Stimulated activated CD8-positive, alpha-beta memory T cell treated with anti-CD3 and anti-CD28 coated beads, Interleukin-15, amount 100 ng/mL, for 4 hours (primary cell): ENCODE measurements at places on chromosomes 7 and 10.

DNA sequence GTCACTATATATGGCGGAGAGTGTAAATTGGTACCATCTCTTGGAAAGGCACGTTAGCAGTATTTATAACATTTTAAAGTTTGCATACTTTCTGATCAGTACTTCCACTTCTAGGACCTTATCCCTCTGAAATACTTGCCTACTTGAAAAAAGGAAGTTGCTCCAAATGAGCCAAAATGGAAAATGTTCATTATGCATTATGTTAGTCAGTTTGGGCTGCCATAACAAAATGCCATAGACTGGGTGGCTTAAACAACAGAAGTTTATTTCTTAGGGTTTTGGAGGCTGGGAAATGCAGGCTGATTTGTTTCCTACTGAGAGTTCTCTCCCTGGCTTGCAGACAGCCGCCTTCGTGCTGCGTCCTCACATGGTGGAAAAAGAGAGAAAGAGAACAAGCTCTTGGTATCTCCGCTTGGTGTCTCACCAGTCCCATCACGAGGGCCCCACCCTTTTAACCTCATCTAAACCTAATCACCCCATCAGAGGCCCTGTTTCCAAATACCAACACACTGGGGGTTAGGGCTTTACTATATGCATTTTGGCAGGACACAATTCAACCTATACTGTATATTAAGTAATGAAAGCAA is 6.9 kb downstream of the SNX10 start:
- no peak for DNase-seq

- DNase-seq = no peak
Measured at GRCh38 chr10:133318494-133319127, 9.9 kb downstream of the ZNF511 start.

- no peak for DNase-seq
Measured at GRCh38 chr10:48439581-48440041, 133.1 kb downstream of the MAPK8 start.

DNA sequence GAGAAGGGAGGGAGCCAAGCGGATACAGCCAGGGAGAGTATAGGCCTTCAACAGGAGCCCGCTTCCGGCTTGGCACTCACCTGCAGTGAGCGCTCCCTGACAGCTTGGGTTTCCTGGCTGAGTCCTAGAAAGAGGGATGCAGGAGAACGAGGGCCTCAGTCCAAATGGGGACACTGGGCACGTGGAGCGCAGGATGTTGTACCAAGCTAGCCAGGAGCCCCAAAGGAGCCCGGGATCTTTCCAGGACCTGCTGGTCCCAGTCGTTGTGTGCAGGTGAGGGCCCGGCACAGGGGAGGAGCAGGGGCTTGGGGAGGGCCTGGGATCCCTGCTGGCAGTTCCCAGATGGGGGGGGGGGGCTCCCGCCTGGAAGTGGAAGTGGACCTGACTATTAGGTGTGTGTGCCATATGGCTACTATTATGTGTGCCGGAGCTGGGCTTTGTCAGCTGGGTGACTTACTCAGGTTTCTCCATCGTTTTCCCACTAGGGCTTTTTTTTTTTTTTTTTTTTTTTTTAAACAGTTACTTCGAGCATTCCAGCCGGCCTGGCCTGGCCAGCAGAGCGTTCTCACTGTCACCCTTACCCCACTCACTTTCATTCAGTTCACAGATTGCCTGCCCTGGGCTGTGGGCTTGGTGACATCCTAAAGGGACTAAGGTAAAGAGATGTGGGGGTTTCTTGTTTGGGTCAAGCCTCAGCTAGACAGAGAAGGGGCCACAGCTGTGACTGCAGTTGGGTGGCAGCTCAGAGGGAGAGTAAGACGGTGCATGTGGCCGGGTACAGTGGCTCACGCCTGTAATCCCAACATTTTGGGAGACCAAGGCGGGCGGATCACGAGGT is 3.8 kb downstream of the AGAP3 start:
- DNase-seq = no peak

- no peak for DNase-seq
Measured at GRCh38 chr7:90788052-90788451, 191.9 kb downstream of the CDK14 start.

DNA sequence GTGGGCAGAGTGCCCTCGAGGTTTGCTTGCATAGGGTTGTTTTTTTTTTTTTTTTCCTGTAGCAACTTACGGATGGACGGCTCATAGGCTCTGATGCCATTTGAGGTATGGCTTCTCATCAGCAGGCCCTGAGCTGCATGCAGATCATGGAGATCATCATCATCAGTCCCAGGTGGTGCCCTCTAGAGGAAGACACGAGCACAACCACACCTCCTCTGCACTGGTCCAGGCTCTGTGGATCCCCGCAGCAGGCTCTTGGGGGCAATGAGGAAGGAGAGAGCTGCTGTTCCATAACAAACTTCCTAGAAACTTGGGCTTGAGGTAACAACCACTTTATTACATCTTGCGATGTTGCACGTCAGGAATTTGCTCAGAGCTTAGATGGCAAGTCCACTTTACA is 132.7 kb upstream of the CXCL12 start:
- no peak for DNase-seq

DNA sequence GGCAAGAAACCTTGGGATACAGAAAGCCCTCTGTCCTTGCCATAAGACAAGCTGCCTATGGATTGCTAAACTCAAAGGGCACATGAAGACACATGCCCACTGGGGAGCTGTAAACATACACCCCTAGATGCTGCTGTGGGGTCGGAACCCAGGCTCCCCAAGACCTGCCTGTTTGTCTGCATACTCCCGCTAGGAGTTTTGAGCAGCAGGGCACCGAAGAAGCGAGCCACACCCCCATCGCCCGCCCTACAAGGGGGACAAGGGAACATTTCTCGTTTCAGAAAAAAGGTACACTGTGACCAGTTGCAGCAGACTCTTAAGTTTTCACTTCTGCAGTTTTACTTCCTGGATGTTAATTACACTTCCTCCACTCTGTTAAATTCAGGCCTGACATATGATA is 680.2 kb upstream of the GHITM start:
- no peak for DNase-seq

- no peak for DNase-seq
Measured at GRCh38 chr7:55109404-55110167, 90.8 kb downstream of the EGFR start.

GRCh38 chr7:107628461-107629064 is 32.1 kb upstream of the SLC26A4 start:
- DNase-seq = no peak

DNA sequence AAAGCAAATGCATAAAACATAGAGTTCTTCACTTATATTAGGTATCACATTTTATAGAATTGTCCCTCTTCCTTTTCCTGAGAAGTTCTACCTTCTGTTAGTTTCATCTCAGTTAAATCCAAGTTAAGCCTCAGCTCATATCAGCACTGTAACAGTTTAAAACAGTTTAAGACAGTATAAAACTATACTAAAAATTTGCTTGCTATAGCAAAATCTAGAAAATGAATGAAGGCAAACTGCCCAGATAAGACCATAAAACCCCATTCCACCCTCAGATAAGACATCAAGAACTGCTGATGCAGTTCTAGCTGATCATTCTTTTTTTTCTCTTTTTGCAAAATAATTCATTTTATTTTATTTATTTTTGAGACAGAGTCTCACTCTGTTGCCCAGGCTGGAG is 177.2 kb downstream of the RNF133 start:
- DNase-seq = no peak

DNA sequence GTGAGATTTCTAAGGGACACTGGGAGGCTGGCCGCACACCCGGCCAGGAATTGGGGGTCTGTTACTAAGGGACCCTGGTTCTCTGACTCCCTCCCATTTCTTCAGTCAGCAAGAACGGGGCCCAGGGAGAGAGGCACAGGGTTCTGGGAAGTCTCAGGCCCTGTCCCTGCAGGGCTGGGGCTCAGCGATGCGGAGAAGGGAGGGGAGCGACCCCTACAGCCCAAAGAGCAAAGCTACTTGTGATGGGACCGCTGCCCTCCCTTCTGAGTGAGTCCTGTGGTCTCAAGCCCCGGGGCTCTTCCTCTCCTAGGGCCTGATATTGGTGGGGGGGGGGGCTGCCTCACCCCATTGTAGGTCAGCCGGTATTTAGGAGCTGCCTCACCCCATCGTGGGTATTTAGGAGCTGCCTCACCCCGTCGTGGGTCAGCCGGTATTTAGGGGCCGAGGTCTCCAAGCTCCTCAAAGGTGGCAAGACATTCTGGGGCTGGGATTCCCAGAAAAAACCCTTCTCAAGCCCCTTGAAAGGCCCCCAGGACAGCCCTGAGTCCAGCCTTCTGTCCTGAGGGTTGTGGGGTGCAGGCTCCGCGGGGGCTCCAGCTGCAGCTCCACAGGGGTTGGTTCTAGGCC is 16.9 kb upstream of the NKX6-2 start:
- no peak for DNase-seq

DNA sequence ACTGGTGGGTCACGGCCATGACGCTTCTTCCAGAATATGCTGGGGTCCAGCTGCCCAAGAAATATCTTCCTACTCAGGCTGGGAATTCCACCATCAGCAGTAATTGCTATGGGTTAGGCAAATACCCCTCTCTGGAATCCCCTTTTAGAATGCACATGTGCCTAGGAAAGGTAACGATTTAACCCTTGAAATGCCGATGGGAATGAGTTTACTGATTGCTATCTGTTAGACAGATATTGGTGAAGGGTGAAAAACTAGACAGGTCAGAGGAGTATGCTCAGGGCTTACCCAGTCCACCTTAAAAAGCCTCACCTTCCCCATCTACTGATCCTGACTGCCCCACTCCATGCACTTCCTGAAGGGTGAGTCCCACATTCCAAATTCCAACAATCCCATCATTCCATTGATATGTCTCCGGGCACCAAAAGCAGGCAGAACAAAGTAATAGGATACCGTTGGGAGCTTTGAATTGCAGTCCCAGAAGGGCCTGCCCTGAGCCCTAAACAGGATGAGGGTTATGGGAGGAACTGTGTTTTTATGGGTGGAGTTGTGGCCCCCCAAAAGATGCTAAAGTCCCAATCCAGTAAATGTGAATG is 59.3 kb downstream of the DLG5 start:
- DNase-seq = no peak
